ENCODE measurements at places on chromosomes 3 and 15.

DNA sequence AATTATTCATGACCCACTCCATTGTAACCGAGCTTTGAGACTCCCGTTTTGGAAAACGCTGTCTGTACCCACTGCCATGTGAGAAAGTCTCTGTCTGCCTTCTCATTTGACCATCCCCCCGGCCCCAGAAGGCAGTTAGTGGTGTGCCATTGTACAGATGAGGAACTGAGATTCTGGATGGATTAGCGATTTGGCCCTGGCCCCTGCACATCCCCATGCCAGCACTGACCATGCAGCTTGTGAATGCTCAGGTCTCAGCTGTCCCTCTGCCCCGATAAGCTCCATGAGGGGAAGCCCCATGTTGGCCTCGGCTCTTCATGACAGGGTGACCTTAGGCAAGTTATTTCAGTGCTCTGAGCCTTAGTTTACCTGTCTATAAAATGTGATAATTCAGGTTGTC, 153.0 kb upstream of the SMAD3 start:
- no peak for DNase-seq

DNA sequence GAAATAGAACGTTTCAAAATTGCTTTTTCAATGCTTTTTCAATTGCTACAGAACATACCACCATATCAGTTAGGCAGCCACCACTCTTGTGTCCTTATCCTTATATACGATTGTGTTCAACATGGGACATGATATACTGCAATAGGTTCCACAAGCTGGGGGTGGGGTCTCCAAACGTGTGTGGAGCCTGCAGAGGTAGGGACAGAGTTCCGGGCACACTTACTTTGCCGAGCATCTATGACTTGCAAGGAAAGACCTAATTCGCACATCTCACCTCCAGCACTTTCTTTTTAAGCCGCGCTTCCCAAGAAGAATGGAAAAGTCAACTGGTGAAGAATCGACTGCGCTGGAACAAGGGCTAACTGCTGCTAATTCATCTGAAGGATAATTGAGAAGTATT, 39.6 kb upstream of the SFMBT1 start:
- no peak for DNase-seq

- no peak for DNase-seq
These were observed 23.9 kb upstream of the ST3GAL6 start for GRCh38 chr3:98739266-98739665.

DNA sequence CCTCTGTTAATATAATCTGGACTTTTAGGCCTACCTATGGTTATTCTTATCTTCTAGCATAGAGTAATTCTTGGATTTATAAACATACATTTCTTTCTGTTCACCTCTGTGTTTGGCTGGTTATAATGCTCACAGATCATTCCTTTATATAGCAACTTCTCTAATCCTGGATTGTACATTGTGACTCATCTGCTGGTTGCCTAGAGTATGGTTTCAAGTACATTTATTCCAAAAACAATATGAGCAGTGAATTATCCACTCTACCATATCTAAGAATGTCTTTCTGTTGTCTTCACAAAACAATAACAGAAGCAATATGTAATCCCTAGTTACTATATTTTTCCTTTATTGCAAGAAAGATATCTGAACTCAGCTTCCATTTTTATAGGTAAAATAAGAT, 35.3 kb downstream of the FSIP1 start:
- no peak for DNase-seq

- DNase-seq: no peak
These were observed 43.6 kb downstream of the RLBP1 start for GRCh38 chr15:89177633-89178306.

DNA sequence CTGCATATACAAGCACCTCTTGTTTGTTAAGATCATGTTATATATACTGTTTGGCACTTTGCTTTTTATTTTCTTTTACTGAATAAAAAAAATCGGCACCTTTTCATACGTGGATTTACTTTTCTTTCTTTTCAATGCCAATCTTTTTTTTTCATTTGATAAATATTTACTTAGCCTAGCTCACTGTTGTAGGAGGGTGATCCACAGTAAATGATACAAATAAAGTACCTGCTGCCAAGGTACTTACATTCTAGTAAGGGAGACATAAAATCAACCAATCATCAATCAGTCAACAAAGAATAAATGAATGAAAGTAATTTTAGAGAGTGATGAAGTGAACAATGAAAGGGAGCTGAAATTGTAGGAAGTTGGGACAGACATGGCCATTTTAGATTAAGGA, 18.3 kb downstream of the GNB5 start:
- no peak for DNase-seq

- DNase-seq: no peak
These were observed 16.8 kb downstream of the ARMC8 start for GRCh38 chr3:138203938-138204337.

DNA sequence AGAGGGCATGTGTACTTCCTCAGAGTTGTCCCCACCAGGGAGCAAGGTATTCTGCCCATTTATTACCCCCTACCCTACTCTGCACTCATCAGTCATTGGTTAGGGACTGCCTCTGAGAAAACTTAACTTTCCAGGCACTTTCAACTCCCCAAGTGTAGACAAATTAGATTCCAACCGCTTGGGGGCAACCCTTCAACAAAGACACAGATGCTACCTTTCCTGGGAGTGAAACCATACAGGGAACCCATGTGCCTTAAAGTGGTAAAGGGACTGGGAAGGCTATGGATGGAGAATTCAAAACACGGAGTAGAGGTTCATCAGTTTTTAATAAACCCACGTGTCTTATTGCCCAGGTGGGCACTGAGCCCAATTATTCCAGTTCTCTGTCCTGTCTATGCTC, 19.4 kb upstream of the UBE2E2 start:
- no peak for DNase-seq

DNA sequence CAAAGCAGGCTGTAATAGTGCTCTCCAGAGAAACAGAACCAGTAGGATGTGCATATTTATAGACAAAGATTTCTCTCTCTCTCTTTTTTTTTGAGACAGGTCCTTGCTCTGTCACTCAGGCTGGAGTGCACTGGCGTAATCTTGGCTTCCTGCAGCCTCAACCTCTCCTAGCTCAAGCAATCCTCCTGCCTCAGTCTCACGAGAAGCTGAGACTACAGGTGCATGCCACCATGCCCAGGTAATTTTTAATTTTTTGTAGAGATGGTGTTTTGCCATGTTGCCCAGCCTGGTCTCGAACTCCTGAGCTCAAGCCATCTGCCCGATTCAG, 67.1 kb upstream of the CHD2 start:
- no peak for DNase-seq

GRCh38 chr3:14170531-14171159, 7.8 kb downstream of the XPC start:
- no peak for DNase-seq

DNA sequence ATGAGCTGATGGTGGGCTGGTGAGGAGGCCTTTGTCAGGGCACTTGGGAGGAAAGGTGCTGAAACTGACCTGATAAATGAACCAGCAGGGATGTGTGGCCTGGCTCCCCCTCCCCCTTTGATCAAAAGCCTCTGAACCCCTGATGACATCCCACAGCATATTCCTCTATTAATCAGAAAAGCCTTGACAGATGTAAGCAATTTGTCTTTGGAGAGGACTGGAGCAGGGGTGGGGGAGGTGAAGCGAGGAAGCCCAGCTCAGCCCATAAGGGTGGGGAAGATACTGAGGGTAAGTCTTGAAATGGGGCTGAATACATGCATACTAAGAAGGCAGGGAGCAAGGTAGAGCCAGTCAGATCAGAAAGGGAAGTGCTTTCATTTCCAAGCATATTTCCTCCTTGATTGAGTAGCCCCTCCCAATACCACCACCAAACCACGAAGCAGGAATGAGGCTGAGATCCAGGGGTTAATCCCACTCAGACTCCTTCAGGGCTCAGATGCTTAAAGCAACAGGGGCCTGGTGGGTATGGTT, 34.7 kb upstream of the MRPS22 start:
- no peak for DNase-seq

- DNase-seq: no peak
These were observed 40.6 kb upstream of the NMNAT3 start for GRCh38 chr3:139718415-139718814.

GRCh38 chr3:1197051-1197450, 104.2 kb downstream of the CNTN6 start:
- DNase-seq: no peak

- DNase-seq: no peak
These were observed 27.3 kb upstream of the SEC62 start for GRCh38 chr3:169939320-169939719.

DNA sequence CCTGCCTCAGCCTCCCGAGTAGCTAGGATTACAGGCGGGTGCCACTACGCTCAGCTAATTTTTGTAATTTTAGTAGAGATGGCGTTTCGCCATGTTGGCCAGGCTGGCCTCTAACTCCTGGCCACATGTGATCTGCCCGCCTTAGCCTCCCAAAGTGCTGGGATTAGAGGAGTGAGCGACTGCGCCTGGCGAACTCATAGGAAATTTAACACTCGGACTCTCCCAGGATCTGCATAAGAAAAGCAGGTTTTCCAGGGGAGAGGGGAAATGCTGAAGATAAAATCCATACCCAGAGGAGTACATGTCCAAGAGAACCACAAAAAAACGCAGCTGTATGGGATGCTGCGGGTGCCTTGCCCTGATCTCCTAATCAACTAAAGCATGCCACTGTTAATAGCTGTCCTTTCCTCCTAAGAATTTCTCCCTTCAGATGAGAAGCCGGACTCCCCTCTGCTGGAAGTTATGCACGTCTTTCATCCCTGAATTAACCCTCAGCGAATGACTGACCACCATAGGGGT, 25.3 kb upstream of the TGFBR2 start:
- DNase-seq: no peak

DNA sequence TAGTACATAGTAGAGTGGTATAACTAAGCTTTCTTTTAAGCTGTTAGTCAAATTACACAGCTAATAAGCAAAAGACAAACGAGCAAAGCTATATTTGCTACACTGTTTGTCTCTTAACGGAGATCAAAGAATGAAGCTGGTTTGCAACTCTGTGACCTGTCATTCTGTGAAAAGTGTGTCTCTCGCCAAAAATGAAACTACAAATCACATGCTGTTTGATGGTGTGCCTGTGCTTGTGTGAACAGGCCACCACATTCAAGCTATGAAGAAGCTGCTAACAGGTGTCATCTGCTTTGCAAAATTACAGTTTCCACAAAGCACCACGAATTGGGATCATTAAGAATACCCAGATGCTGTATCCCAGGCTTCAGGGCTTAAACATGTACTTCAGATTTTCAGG, 667.8 kb upstream of the NAALADL2 start:
- no peak for DNase-seq

DNA sequence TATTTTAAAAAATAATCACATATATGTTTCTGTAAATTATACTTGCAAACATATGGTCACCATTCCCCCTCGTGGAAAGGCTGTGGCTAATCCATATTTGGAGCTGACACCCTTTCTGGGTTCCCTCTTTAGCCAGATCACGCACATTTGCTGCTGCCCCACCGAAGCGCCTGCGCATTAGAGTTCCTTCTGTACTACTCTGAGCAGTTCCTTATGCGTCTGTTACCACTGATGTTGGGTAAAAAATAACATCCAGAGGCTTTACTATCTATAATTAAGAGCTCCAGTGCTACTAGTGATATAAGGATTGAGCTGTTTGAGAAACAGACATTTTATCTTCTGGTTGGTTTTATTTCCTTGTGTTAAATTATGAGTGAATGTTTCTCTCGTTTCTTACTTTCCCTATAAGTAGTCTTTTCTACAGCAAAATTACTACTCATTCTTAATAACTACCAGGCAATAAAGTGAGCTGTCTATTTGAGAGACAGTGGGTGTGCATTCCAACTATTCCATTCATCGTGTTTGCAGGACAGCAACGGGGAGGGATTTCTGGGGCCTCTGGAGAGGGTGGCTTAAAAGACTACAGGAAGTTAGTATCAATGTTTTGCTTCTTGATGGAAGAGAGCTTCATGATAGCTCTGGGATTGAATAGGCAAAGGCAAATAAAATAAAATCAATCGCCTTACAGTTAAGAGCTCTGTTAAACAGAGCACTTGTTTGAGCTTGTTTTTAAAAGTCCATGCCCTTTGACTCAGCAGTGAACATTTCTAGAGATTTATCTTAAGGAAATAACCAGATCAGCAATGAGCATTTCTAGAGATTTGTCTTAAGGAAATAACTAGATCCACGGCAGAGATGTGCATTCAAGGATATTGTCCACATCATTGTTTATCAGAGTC, 245.2 kb downstream of the CD47 start:
- DNase-seq: no peak

GRCh38 chr3:11774296-11774877, 72.3 kb downstream of the TAMM41 start:
- DNase-seq: no peak

DNA sequence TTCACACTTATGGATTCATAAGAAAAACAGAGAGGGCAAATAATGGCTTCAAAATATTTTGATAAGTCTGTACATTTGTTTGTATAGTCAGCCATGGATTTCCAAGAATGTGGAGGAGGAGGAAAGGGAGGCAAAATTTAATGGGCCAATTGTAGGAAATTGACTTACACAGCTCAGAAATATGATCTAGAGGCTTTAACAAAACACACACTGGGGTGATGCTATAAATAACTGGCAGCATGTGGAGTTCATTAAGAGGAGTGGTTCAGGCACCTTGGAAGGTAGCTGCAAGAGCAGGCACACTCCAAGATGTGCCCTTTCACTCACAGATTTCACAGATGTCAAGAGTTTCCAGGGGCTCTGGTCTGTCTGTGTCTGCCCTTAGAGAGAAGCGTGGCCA, 193.4 kb upstream of the RASGRP1 start:
- DNase-seq: no peak

GRCh38 chr15:74804935-74805334, 7.7 kb upstream of the LMAN1L start:
- no peak for DNase-seq

DNA sequence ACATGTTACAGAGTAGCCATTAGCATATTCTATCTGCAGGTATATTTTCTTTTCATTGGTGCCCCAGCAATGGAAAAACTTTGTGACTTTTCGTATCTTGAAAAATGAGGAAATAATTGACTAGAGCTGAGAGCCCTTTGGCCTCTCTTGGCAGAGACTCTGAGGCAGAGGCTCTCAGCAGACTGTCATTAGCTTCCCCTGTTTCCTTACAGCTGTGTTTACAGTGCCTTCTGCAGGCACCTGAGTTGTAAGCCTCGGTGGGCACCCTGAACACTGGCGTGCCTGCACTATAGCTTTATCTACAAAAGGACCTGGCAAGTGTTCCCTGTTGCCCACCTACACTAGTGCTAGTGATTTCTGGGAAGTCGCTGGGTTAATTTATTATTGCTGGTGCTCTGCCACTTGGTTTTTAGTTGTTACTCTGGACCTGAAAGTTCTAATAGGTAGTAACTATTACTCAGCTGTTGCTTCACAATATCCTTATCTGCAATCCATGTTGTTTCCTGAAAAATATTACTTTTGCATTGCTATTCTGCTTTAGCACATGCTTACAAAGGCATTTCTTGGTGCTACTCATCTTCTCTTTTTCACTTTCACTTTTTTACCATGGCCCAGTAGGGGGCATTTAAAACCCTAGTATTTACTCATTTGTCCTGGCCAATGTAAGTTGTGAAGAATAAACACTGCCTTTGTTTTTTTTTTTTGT, 7.8 kb upstream of the GPR171 start:
- DNase-seq: no peak

- no peak for DNase-seq
These were observed 3.7 kb downstream of the ZNF621 start for GRCh38 chr3:40528426-40528825.

Data from NCI-H1048 (cell line).